ENCODE measurements at places on chromosomes 1 and 21.

DNA sequence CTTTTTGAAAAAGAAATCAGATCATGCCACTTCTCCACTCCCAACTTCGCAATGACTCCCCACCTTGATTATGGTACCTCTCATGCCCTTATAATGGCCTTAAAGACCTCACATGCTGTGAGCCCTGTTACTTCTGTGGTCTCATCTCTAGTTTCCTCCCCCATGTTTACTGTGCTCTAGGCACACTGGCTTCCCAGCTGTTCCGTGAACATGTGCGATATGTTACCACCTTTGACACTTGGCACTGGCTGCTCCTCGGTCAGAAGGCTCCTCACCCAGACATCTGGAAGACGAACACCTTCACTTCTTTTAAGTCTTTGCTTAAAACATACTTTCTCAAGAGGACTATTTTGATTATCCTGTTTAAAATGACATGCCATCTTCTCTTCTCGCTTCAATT lies 14.3 kb upstream of the NTMT2 start:
- no peak for DNase-seq

- no peak for DNase-seq
Measured at GRCh38 chr1:185427776-185428175, 110.7 kb upstream of the IVNS1ABP start.

- DNase-seq, result no peak
Measured at GRCh38 chr1:67958472-67958871, 92.0 kb downstream of the DIRAS3 start.

GRCh38 chr1:14112613-14113012 lies 412.6 kb downstream of the PRDM2 start:
- no peak for DNase-seq
